Right cardiac atrium (tissue), 5 donors: ENCODE measurements at places on chromosomes 2 and 18.

DNA sequence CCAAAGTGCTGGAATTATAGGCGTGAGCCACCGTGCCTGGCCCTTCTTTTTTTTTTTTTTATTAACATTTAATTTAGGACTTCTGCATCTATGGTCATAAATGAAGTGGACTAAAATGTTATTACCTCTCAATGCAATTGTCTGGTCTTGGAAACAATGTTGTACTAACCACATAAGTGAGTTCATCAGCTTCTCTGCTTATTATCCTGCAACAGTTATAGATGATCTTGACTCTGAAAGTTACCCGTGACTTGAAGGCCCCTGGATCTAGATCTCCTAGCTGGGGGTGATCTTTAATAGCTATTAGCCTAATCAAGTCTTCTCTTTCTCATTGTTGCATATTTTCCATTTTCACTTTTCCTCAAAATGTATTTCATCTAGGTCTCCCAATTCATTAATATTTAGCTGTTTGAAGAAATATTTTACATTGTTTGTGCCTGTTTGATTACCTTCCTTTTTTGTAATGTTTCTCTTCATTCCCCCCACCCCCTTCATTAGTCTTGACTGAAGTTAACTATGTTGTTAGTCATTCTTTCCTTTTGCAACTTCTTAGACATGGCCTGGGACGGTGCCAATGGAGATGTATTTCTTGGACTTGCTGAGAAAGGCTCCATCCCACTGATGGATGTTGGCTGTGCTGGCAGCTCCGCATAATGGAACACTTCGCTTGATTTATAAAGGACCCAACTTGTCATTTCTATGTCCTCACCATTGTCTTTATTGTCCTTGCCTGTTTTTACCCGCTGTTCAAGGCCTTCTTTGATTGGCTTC, 141.6 kb upstream of the RIOK3 start:
- peak; percentile 85 for DNase-seq

DNA sequence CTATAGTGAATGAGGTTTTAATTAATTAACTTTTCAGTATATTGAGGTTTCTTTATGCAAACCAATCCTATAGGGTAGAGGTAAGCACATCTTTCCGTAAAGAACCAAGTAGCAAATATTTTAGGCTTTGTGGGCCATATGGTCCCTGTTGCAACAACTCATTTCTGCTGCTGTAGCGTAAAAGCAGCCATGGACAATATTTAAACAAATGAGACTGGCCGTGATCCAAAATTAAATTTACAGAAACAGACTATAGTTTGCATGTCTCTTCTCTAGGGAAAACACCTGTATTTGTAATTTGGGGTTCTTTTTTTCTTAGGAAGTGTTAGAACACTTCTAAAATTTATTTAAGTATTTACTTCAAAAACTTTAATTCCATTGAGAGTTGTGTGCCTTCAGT, 104.3 kb downstream of the KYNU start:
- DNase-seq = no peak

DNA sequence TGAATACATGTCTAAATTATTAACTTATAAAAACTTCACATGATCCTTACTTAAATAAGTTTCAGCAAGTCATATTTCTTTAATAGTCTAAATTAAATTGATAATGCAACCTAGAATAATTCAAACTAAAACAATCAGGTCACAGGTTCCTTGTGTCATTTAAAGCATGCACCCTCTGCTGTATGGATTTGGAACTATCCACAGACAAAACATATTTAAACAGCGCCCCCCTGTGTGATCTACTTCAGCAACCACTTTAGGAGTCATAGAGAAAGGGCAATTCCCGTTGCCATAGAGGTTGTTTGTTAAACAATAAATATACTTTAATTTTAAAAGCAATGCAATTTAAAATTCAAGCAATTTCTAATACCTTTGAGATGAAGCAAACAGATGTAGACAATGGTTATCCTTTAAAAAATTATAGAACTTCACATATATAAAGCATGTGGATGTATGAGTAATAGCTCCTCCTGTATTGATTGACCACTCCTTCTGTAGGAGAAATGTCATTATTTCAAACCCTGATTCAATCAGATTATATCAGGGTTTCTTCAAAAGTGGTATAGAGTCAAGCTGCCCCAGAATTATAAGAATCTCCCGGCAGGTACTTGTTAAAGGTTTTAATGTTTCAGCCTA, 21.2 kb downstream of the GRB14 start:
- DNase-seq = no peak

GRCh38 chr18:74063023-74063422, 84.6 kb downstream of the FBXO15 start:
- no peak for DNase-seq

- peak; percentile 86 for DNase-seq
Observed at GRCh38 chr2:3535794-3536681, 16.7 kb upstream of the ADI1 start.

- DNase-seq = peak; percentile 79
Observed at GRCh38 chr2:183070942-183071844, 7.4 kb upstream of the DUSP19 start.
